Stimulated activated CD4-positive, alpha-beta T cell treated with anti-CD3 and anti-CD28 coated beads, Interleukin-1b, Interleukin-23, amount 100 ng/mL, for 4 hours (primary cell): ENCODE measurements at places on chromosomes 2 and 18.

DNA sequence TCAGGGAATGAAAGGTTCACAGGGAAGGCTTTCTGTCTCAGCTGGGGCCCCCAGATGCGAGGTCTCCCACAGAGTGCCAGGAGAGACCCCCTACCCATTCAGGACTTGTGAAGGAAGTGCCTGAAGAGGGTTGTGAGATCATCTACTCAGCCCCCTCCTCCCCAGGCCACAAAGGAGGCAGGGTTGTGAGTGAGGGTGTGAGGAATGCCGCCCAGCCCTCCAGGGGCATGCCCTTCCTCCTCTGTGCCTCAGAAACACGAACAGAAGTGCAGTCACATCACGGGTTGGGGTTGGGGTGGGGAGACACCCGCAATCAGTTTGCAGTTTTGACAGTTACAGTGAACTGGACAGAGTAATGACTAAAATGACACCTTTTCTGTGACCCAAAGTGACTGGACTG lies 5.0 kb downstream of the MAL start:
- DNase-seq: no peak

DNA sequence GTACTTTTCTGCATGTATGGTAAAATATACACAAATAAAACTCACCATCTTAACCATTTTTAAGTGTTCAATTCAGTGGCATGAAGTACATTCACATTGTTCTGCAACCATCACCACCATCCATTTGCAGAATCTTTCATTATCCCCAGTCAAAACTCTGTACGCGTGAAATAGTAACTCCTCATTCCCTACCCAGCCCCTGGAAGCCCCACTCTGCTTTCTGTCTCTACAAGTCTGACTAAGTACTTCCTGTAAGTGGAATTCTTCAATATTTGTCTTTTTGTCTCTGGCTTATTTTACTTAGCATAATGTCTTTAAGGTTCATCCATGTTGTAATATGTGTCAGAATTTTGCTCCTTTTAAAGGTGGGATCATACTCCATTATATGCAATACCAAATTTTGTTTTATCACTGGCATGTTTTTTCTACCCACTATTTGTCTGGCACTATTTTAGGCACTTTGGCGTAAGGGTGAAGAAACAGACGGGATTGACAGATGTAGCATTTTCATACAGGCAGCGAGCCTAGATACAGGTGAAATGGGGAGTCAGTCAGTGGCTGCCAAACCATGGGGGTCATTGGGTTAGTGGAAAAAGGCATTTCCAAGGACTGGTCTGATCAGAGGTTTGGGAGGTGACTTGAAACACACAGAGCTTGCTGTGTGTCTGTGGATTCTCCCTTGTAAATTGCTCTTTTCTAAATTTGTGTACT lies 163.2 kb upstream of the MYCN start:
- DNase-seq: no peak

GRCh38 chr2:215613280-215613679 lies 177.4 kb upstream of the FN1 start:
- no peak for DNase-seq

DNA sequence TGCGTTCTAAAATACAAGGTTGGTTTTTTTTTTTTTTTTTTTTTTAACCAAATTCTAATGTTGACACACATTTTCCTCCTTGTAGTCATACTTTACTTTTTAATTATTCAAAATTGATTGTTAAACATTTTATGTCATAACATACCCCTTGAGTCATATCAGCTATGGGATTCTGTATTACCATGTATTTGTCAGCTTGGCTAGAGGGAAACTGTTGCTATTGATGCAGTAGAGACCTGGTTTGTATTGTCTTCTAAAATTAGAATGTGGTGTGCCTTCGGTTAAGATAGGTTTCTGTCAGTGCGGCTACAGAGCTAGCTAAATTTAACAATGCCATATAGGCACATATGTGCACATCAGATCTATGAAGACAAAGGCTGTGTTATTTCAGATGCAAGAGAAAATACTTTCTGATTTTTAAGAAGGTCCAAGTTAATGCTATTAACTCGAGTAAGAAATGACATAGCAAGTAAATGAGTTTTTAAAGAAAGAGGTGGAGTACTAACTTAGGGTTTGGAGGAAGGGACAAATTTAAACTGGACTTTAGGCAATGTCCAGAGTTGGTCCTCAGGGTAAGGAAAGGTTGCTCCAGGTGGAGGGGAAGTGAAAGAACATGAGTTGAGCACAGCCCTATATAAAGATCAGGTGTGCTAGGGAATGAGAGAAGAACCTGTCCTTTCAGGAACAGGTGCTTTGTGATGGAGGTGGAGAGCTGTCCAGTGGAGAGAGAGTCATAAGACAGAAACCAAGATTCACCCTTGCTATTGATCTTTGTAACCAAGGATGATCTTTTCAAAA lies 152.3 kb downstream of the PRPF40A start:
- no peak for DNase-seq

DNA sequence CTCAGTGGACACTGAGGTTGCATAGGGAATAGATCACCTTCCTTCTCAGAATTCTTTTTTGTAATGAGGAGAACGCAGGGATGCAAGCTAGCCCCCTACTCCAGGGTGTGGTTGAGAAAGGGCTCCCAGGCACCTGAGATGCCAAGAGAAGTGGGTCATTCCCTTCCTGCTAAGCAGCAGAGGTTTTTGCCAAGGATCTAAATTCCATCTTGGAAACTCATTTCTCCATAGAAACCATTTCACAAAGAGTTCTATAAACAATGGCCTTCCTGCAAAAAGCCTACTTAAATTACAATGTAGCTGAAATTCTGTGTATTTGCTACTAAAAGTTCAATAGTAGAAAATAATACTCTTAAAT lies 3.7 kb upstream of the PPP3R1 start:
- no peak for DNase-seq

DNA sequence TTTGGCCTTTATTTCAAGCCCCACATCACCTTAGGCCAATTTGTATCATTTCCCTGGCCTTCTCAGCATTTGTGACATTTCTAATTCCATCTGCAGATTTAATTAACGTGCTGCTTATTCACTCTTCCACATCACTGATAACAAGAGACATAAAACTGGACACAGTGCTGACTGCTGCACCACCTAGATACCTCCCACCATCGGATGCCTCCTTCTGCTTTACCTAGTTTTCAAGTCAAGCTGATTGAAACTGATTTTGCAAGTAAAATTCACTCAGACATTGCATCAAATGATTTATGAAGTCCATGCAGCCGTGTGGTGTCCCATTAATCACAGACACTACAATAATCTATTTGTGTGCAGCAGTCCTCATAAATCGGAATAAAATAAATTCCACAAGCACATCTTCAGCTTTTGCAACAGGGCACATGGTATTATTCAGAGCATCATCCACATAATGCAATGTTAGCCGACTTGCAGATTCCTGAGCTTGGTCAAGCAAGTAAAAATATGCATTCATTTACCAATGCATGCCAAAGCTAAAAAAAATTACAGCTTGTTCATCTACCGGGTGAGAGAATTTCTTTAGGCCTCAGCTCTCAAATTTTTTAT lies 15.9 kb upstream of the CRIM1 start:
- DNase-seq: no peak

DNA sequence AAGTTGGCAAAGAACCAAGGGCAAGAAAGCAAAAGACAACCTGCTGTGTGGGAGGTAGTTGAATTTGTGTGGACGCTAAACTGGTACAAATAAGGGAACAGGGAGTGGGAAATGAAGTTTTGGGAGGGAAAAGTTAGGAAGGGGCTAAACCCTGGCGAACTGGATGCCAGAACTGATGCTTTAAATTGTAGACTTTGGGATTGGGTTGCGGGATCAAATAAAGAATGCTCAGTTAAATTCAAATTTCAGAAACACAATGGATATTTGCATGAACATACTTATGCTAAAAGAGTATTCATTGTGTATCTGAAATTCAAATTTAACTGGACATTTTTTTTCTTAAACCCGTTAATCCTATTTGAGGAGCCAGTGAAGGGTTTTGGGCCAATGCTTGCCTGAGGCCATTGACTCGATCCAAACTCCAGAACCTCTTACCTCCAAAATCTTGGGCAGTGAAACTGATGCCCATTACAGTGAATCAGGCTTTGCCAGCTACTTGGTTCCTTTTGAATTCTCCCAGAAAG lies 44.2 kb upstream of the YWHAQ start:
- DNase-seq: no peak

DNA sequence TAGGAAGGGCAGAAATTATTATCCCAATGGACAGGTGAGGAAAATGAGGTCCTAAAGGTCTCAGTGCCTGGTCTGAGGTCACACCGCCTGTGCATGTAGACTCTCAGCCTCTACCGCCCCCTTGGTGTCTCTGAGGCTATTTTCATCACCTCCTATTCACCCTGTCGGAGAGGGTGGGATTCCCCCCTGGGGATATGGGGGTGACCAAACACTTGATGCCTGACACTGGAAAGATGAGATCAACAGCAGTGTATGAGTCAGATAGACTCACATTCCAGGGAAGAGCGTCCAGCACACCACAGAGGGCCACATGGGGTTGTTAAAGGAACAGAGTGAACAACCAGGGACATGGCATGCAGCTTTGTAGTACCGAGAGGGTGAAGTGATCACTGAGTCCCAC lies 199.7 kb downstream of the SMAD2 start:
- no peak for DNase-seq

GRCh38 chr2:172693529-172694455 lies 41.9 kb upstream of the RAPGEF4 start:
- no peak for DNase-seq

- DNase-seq: no peak
These were observed 122.3 kb downstream of the MYCN start for GRCh38 chr2:16062471-16063250.

DNA sequence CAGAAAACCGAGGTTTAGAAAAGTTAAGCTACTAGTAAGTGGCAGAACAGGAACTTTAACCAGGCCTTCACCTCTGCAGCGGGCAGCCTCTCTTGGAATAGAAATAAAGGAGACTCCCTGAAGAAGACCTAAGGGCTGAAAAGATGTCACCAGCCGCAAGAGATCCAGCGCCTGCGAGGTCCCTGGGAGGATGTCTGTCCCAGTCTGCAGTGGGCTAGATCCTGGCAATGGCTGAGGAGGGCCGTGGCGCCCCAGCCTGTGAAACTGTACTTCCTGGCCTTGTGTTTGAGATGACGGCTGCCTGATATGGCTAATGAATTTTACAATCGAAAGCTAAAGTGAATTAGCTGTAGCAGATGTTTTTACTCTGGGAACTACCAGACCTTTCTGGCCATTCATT lies 300.6 kb upstream of the SALL3 start:
- no peak for DNase-seq

DNA sequence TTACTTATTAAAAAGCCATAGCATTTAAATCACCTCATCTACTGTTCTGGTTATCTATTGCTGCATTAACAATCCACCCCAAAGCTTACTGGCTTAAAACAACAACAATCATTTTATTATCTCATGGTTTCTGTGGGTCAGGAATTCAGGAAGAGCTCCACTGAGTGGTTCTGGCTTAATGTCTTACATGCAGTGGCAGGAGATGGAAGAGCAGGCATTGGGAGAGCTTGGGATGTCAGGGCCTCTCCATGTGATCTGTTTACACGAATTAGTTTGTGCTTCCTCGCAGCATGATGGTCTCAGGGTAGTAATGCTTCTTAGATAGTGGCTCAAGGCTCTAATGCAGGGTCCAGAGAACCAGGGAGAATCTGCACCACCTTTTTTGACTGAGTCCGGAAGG lies 14.4 kb upstream of the REL start:
- DNase-seq: no peak

GRCh38 chr18:54080858-54081257 lies 143.6 kb downstream of the MBD2 start:
- no peak for DNase-seq

DNA sequence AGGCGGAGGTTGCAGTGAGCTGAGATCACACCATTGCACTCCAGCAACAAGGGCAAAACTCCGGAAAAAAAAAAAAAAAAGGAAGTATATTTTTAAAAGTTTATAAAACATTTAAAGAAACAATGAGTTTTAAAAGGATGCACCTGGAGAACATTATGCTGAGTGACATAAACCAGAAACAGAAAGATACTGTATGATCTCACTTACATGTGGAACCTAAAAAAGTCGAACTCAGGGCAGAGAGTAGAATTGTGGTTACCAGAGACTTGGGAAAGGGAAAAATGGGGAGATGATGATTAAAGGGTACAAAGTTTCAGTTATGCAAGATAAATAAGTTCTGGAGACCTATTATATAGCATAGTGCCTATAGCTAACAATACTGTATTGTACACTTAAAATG lies 52.8 kb upstream of the RTN4 start:
- DNase-seq: no peak

DNA sequence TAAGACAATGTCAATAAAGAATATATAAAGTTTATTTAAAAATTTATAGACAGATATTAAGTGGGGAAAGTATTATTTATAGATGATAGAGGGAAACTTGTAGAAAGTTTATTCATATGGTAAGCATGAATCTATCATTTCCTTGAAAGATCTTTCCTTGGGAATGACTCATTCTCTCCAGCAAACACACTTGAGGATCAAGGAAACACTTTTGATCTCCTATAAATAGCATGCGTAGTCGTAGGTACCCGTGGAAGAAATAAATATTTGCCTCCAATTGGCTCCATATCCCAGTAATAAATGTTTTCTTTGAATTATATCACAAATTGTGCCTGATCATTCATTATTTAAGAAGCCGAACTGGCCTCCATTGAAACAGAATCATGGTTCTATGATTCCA lies 483.4 kb downstream of the RNF144A start:
- no peak for DNase-seq

- DNase-seq: no peak
These were observed 166.5 kb upstream of the NCK2 start for GRCh38 chr2:105578166-105578565.

GRCh38 chr2:235085476-235085875 lies 133.7 kb downstream of the SH3BP4 start:
- DNase-seq: no peak

- DNase-seq: no peak
These were observed 19.0 kb downstream of the DYNC1I2 start for GRCh38 chr2:171706152-171706803.

- no peak for DNase-seq
These were observed 91.0 kb downstream of the SPTBN1 start for GRCh38 chr2:54546923-54547720.

DNA sequence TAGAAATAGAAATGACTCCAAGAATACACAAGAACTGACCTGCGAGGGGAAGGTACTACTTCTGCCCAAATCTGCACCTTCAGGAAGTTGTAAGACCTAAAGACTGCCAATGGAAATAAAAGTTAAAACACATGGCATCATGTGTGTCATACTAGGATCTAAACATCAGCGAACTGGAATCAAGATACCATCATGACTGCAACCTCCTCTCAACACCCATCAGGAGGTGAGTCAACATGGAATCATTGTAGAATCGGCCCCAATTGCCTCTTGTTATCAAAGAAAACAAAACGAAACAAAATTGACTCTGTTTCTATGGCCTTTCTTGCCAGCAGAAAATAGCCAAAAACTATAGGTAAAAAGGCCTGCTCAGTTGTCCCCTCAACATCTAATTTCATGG lies 15.1 kb downstream of the RDH14 start:
- DNase-seq: no peak

GRCh38 chr2:127003070-127003800 lies 103.7 kb downstream of the BIN1 start:
- DNase-seq: no peak

DNA sequence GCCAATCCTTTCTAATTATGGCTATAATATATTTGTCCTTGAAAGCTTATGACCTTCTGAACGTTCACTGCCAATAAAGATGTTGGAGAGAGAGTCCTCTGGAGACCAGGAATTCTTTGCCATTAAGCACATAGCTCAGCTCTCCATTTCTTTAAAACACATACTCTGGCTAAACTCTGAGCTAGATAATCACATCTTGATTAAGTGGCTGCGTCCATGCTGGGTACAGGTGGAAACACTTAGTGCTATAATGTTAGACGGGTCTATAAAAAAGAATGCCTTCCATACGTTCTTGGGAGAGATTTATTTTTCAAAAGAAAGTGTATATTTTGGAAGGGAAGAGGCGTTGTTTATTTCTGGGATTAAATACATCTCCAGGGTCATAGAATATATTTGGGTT lies 314.5 kb downstream of the LPIN1 start:
- no peak for DNase-seq
